ENCODE measurements at places on chromosomes 2 and 18. TPM values are rescaled to one million over a fixed set of nuclear protein-coding genes. Genes with fewer than 3 reads are reported as not detected.

DNA sequence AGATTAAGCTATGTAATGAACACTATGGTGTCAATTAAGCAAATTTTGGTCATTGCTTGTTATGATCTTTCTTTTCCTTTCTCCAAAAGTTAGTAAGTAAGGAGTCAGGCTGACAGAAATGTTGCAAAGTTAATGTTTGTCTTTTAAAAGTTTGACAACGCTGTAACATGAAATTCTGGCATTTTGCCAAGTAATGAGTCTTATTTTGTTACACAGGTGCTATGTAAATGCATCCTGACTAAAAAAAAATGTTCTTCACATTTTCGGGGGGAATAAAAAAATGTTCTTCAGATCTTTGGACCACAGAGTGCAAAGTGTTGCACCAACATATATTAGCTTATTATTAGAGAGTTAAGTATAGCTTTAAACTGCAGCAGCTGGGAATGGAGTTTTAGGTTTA is 54.8 kb upstream of the PROKR1 start:
- DNase-seq: no peak

GRCh38 chr2:239163688-239164334 is 237.0 kb downstream of the HDAC4 start:
- DNase-seq: no peak

C2orf80 gene
- not detected for total RNA-seq

CARF gene
- 8.6 TPM for total RNA-seq

ALLC gene
- total RNA-seq: not detected

PJVK gene
- 4.3 TPM for total RNA-seq

DNA sequence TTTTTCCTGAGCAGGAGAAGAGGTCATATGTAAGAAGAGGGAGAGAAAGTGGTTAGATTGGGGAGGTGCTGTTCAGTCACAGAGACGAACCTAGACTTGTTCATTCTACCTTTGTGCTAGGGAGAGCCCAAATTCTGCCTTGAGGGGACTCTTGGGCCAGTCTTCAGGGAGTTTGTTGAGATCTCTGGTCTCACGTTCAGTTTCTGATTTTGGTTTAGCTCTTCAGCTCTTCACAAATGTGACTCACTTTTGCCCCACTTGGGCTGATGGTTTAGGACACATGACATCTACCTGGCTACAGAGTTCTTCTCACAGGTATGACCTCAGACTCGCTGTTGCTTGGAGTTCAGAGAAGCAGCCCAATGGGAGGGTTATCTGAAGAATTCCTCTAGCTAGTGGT is 49.2 kb upstream of the DARS1 start:
- no peak for DNase-seq

Data from fibroblast of lung (primary cell).